CD4-positive, alpha-beta T cell treated with Interleukin-21 for 1 hour (primary cell): ENCODE measurements at places on chromosomes 3 and 15.

DNA sequence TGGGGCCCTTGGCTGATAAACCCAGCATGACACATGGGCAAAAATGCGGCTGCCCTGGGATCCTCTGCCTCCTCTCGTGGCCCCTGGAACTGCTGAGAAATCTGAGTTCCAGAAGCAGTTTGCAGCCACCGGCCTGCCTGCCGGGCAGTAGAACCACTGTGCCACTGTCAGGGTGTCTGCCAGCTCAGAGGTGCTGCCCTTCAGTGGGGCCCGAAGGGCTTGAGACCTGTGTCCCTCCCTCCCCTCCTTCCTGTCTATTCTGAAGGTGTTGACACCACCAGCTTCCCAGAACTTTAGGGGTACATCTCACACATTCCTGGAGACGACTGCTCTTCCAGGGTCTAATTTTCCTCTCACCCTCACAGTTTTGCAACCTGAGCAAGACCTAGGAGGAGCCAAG, 88.2 kb upstream of the POMGNT2 start:
- no peak for DNase-seq

- DNase-seq: no peak
Observed at GRCh38 chr3:148457886-148458285, 239.8 kb upstream of the AGTR1 start.

DNA sequence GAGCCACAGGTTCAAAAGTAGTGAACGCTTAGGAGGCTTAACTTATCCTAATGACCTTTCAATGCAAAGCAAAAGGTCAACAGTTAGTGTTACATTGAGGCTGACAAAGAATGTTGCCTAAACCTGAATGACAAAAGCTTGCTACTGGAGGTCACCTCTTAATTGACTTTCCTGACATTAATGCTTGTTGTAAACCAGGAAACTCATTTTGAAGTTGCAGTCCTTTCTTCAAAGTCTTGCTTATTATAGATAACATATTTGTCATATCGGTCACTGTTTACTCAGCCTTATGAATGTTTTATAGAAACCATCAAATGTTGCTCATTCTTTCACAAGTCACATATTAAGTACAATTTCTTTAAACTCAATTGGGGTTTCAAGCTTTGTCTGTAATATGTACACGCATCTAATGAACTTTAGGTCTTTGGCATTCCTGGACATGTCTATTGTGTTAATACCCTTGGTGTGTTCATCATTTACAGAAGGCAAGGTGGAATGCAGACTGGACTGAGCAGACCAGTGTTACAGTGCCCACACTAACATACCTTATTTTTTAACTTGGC, 488.2 kb upstream of the NECTIN3 start:
- DNase-seq: no peak

DNA sequence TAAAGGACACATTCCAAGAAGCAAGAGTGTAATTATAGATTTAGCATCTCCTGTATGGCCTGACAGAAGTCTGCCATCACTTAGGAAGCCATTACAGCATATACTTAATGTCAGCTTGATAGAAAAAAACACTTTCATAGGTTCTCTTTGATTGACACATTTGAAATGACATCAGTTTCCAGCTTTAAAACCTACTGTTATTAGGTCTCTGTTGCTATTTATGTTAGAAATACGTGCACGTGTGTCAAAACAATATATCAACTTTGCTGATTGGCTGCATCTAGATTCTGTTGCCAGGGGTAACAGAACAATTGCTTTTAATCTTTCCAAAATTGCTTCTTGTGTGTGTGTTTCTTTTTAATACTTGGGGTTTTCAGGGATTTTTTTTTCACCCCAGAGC, 389.3 kb upstream of the ATP11B start:
- DNase-seq: no peak

GRCh38 chr15:100471933-100472332, 56.8 kb downstream of the CERS3 start:
- DNase-seq: no peak

DNA sequence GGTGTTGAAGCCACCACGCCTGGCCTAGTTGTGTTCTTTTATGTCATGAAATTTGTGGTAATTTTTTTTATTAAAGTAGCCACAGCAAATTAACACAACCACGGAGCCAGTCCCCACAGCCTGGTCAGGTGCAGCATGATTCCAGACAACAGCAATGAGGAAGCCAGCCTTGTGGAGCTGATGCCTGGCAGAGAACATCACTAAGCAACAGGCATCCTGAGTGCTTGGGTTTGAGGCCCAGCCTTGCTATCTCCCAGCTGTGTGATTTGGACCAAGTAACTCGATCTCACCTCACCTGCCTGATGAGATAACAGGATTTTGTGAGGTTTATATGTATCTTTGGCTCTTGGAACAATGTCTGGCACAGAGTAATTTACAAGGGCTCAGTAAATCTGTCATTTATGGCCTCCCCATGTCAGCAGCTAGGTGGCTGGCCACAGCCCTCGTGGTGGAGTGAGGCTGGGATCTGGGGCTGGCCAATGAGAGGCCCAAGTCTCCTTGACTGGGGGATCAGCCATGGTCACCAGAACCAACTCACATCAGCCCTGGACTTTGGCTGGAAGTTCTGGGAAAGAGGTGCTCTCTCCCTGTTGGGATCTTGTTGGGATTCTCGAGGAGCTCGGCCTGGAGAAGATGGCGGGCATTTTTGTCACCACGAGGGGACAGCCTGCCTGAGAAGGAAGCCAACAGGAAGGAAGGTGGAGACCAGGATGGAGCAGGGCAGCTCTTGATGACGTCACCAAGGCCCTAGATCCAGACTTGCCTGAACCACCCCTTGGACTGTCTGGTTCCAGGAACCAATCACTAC, 22.8 kb upstream of the FLNB start:
- no peak for DNase-seq

GRCh38 chr3:193978030-193978429, 157.9 kb upstream of the HES1 start:
- DNase-seq: no peak
